Urinary bladder (tissue), 4 donors: ENCODE measurements at places on chromosomes 6 and 20. TPM values are rescaled to one million over a fixed set of nuclear protein-coding genes. Genes with fewer than 3 reads are reported as not detected.
A peak's percentile ranks its signal among the peaks of the same experiment; 100 is the strongest.

Gene SSTR4
- not detected for total RNA-seq

Gene KIAA0408
- total RNA-seq = 40.8 TPM

Gene NKX2-2
- not detected for total RNA-seq

Gene CST8
- not detected for total RNA-seq

Gene TEAD3
- 14.0 TPM for total RNA-seq

Gene PRPH2
- total RNA-seq = 5.1 TPM

Gene ARMH2
- not detected for total RNA-seq

Gene KHDC1
- total RNA-seq = 2.6 TPM

Gene MATN4
- 1.5 TPM for total RNA-seq

Gene SLC17A1
- not detected for total RNA-seq

DNA sequence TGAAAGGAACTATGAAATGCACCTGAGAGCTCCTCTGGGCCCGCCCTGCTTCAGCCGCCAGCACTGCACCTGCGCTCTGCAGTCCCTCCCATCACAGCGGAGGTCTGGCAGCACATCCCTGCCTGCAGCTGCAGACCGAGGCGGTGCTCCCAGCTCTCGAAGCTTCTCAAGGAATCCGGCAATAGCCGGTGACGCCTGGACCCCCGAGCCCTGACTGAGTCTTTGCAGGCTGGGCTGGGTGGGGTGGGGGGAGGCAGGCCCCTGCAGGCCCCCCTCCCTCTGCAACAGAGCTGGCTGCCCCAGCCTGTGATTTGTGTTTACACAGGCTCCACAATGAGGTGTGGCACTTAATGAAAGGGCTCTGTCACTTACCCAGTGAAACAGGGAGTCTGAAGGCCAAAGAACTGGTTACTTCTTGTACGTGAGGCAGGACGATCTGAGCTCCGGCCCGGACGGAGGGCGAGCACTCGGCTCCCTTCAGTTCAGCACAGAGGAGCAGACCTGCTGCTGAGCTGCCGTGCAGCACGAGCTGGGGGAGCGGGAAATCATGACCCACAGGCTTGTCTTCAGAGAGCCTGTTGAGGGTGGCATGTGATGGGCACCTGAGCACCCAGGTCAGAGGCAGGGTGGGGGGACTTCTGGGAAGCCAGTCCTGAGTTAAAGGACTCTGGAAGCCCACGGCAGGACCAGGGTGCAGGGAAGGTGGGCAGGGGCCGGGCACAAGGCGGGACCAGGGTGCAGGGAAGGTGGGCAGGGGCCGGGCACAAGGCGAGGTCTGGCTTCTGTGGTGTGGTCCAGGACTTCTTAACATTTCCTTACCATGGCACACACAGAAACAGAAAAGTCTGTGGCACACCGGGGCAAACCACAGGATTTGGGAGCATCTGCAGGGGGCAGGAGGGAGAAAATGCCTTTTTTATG, 192.3 kb upstream of the THBS2 start:
- no peak for DNase-seq

- no peak for DNase-seq
These were observed 97.0 kb upstream of the F13A1 start for GRCh38 chr6:6417475-6417874.

DNA sequence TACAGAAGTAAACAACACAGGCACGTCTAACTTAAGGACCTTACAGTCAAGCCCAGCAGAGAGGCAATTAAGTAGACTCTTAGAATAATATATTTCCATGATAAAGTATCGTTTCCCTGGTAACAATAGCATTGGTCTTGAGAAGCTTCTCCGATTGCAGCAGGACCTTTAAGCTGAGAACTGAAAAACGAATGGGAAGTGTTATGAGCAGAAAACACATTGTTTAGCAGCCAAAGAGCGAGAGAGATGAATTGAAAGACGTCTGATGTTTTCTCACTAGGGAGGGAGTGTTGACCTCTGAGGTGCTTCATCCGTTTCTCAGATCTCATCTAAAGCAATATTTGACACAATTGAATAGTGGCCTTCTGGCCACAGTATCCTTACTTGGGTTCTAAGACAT, 855 bp downstream of the BYSL start:
- DNase-seq = no peak

GRCh38 chr6:106782536-106783285, 153.3 kb downstream of the QRSL1 start:
- DNase-seq = no peak

- DNase-seq = peak; percentile 82
These were observed 12.2 kb upstream of the DSTN start for GRCh38 chr20:17557675-17558006.

DNA sequence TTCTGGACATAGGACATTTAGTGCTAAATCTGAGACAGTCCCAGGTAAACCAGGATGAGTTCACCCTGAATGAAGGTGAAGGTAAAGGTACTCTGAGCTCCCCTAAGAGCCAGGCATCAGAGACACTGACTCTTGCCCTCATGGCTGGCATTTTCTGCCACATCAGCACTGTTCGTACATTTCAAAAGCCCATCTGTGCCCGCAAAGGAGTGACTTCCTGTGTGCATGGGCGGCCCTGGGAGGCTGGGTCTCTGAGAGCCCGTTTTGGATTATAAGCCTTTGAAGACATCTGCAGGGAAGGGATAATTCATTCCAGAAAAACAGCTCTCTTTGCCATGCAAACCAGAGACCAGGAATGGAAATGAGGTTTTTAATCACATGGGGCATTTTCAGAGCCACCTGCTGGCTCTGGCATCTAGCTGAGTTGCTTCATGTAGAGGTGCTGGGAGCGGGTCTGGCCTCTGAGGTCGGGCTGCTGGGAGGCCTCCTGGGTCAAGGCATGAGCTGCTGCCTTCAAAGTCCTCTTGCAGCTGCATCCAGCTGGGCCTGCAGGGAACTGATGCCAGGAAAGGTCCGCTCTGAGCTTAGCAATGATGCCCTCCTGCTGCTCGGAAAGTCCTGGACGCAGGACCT, 348.3 kb downstream of the DHX35 start:
- no peak for DNase-seq

- DNase-seq = no peak
These were observed 11.5 kb downstream of the HLA-DPA1 start for GRCh38 chr6:33061987-33062386.

- DNase-seq = no peak
These were observed 6.4 kb downstream of the CD2AP start for GRCh38 chr6:47483853-47484546.

- DNase-seq = no peak
These were observed 6.0 kb downstream of the DLGAP4 start for GRCh38 chr20:36311854-36312723.

DNA sequence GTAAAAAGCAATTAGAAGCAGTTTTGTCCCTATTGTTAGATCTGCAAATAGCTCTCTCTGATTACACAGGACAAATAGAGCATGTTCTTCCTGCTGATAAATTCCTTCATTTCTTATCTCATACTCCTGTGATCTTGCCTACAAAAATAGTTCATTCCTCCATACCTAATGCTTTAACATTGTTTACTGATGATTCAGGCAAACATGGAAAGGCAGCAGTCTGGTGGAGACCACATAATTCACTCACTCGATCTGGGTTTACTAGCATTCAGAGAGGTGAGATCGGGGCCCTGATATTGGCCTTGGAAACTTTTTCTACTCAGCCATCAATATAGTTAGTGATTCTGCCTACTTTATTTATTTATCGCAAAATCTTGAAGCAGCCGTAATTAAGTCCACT, 20.2 kb downstream of the HLA-DPA1 start:
- no peak for DNase-seq

DNA sequence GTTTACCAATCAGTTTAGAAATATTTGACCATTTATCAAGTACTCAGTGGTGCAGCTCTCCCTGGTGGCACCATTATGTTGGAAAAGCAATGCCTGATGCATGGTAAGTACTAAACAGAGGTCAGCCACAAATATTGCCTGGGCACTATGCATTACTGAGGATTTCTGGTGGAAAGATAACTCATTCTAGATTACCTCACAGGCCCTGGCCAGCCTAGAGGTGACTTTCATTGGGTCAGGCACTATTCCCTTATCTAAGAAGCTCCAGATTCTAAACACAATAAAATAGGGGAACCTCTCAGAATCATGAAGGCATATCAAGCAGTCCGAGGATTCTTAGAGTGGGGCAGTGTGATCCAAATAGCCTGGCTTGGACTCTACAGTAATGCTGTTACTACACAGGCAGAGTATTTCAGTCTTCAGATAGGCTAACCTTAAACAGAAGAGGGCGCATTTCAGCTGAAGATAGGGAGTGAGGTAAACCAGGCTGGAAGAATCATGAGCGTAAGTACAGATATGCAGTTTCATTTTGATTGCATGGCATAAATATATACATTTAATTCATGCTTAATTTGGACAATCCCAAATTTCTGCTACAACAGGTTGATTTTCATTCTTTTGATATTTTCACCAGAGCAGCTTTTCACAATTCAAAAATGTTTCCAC, 12.1 kb downstream of the LGSN start:
- no peak for DNase-seq

DNA sequence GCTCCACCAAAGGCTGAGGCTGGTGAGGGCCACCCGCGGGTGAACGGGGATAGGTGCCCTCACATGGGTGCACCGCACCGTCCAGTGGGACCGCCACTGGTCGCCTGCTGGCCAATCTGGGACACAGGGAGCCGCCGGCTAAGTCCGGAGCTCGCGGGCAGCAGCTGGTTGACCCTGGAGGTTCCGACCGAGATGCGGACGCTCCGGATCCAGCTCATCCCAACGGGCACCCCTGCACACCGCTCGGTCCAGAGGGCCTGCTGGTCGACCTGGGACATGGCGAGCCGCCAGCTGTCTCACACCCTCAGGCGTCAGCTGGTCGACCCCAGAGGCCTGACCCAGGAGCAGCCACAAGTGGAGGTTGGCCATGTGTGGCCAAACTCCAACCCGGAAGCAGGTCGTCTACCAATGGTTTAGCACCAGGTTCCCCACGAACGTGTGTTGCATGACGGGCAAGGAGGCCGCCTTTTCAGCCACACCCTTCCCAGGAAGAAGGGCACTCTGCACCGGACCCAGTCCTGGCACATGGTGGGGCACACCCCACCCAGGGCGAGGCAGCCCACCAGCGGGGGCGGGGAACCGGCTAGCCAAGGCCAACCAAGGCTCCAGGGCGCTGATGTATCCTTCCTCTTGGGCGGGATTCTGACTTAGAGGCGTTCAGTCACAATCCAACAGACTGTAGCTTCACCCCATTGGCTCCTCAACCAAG, 746.0 kb upstream of the DEFB115 start:
- no peak for DNase-seq

GRCh38 chr6:140436023-140436811, 1061.8 kb upstream of the CITED2 start:
- DNase-seq = no peak

- no peak for DNase-seq
These were observed 244.3 kb upstream of the ASCC3 start for GRCh38 chr6:101125380-101125971.

DNA sequence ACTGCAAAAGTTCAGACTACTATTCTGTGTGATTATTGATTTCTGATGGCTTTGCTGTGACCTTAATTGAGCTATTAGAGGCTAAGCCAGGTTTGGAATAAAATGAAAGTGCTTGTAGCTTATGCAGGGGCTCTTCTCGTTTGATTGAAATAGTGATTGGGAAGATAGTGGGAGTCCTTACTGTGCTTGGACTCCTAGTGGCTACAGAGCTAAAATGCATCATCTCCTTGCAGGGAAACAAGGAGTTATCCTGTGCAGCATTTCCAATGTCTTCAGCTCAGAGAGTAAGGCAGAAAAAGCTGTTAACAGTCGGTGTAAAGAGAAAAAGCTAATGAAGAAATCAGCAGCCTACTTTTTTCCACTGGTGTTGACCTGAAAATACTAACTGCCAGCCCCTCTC, 173.5 kb downstream of the SLC35F1 start:
- DNase-seq = no peak

GRCh38 chr6:2324166-2324953, 79.0 kb upstream of the GMDS start:
- DNase-seq = no peak

DNA sequence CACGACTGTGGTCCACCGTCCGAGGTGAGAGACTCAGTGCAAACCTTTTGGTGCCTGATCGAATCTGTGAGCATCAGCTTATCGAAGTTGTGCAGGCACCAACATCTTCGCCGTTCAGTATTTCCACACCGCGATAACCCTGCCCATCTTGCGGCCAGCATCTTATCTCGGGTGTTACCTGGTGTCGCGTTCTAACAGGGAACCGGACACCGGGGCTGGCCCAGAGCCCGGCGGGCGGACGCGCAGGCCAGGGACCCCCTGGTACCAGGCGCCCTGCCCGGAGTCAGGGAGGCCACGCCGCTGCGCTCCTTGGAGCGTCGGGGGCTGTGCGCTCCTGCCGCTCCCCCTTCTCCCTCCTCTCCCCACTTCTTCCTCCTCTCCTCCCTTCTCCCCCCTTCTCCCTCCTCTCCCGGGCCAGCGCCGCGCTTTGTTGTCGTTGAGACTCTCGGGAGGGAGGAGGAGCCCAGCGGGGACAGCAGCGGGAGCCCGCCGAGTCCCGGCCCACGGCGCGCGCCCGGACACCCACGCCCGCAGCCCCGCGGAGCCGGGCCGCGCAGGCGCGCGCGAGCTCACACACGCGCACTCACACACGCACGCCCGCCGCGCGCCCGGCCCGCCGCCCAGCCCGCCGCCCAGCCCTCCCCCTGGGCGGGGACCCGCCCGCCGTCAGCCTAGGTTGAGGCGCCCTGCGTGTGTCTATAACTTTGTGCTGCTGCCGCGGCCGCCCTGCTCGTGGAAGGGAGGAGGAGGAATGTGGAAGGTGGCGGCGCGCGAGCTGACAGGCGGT, 1.4 kb upstream of the FOXO3 start:
- DNase-seq = peak; percentile 79

GRCh38 chr6:34272013-34272926, 23.5 kb upstream of the SMIM29 start:
- DNase-seq = no peak

DNA sequence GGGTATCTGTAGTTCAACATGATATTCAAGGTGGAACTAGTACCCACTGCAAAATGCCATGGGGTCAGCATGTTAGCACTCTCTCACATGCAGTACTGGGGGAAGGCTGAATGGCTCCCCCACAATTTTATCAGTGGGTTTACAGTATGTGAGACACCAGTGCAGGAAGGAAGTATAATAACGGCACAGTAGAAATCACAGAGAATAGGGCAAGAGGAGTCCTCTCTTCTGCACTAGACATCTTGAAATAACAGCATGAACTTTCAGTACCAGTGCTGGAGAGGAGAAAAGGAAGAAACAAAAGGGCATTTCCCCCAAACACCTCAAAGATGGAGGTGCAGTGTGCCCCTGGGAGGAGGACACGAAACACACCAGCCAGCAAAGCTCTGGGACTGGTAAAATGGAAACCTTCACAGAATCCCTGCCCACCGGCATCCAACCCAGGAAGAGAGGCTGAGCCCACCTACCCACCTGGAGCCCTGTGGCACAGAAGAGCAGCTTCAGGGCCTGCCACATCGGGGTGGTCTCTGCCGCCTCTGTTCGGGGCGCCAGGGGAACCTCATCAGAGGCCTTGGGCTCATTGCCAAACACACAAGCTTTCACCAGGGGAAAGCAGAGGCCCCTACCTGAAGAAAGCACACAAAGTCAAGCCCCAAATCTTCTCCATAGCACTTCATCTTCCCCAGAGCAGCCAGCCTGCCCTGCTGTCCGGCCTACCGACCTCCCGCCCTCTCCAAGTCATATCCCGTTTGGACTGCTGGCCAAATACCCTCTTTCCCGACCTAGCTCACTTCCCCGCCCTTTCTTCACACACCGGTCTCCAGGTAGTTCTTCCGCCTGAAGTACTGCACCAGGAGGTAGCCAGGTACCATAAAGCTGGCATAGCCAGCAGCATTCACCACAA, 1.2 kb downstream of the SLC35B2 start:
- DNase-seq = no peak

- DNase-seq = no peak
These were observed 108.0 kb upstream of the MOCS1 start for GRCh38 chr6:40042232-40042631.

- no peak for DNase-seq
These were observed 23.6 kb downstream of the THEMIS start for GRCh38 chr6:127877231-127877630.
